ENCODE measurements at places on chromosomes 2 and 18.

DNA sequence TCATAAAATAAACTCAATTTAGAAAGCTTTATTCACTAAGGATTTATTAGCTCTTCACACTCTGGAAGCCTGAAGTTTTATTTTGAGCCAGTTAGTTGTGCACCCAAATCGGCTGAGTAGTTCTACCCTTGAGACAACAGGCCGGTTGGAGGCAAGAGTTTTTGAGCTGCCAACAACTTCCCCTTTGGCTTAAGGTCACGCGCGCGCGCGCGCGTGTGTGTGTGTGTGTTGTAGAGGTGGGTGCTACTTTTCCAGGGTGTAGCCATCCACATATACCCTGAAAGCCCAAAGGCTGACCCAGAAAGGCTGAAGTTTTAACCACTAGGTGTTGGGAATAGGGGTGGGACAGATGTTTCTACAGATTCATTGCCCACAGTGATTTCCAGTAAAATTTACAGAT is 150.2 kb upstream of the LHCGR start:
- H3K4me3 ChIP-seq = no peak overlapping the region
- no peaks in the 10 kb centered on the region for H3K27me3 ChIP-seq
- no peak for DNase-seq
- H3K36me3 ChIP-seq = no peaks in the 10 kb centered on the region

GRCh38 chr2:85661139-85661858 is 6.7 kb downstream of the SFTPB start:
- no peak for DNase-seq
- H3K27me3 ChIP-seq = no peaks in the 10 kb centered on the region
- H3K4me3 ChIP-seq = no peak overlapping the region
- H3K4me1 ChIP-seq = peaks cover 15% of the 10 kb centered on the region
- peaks cover 4% of the 10 kb centered on the region for H3K36me3 ChIP-seq

DNA sequence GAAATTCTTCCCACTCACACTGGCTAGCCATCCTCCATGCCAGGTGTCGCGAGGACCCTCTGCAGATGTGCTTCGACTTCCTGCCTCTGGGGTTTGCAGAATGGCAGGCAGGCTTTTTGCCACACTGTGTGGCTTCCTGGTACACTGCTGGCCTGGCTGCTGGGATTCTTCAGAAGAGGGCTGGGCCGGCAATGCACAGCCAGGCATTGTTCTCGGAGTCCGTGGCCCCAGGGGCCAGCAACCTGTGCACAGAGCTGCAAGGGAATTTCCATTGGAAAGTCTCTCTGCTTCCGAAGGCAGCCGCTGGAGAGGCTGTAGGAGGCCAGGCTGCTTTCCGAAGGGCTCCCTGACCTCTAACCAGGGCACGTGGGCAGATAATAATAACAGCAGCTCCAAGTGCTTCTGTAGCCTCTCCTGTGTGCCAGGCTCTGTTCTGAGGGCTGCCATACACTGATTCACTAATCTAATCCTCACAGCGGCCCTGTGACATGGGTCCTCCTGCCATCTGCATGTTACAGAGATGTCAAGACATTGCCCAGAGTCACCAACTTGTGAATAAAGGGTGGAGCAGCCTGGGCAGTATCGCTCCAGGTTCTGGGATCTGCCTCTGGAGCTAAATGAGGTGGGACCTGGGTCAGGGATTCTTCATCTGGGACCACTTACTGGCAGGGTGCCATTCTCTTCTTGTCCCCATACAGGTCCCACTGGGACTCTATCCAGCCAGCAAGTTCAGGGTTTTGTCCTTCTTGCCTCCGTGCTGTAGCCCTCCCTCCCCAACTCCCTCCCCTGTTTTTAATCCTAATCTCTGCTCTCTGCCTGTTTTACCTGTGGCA is 5.0 kb downstream of the LDLRAD4 start:
- no peaks in the 10 kb centered on the region for H3K36me3 ChIP-seq
- H3K4me1 ChIP-seq = peaks cover 9% of the 10 kb centered on the region
- DNase-seq = no peak
- H3K27ac ChIP-seq = no peak overlapping the region

DNA sequence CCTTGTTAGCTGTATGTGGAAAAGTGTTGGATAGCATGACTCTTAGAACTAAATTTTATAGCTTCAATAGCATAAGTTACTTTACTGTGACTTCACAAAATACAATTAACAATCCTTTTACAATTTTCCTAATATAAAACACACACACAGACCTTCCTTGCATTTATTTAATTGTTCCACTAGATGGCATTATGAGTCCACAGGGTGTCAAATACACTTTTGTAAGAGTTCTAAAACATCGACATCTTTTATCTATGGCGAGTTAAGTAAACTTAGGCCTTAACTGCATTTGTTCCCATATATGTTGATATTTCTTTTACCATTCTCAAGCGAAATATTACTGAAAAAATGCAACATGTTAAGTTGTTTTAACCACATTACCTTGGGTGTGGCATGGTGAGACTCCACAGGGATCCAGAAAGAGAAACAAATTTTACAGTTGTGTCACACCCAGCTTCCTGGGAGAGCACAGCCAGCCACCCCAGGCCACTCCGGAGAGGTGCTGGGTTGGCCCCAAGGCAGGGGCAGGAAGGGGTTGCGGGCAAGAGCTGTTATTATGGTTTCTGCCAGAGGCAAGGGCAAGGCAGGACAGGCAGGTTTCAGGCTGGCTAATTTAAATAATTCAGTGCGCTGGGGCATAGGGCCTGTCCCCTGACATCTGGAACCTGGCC is 312.4 kb upstream of the MC4R start:
- no peak overlapping the region for H3K27ac ChIP-seq
- H3K4me3 ChIP-seq = no peak overlapping the region
- no peaks in the 10 kb centered on the region for H3K4me1 ChIP-seq
- DNase-seq = no peak

DNA sequence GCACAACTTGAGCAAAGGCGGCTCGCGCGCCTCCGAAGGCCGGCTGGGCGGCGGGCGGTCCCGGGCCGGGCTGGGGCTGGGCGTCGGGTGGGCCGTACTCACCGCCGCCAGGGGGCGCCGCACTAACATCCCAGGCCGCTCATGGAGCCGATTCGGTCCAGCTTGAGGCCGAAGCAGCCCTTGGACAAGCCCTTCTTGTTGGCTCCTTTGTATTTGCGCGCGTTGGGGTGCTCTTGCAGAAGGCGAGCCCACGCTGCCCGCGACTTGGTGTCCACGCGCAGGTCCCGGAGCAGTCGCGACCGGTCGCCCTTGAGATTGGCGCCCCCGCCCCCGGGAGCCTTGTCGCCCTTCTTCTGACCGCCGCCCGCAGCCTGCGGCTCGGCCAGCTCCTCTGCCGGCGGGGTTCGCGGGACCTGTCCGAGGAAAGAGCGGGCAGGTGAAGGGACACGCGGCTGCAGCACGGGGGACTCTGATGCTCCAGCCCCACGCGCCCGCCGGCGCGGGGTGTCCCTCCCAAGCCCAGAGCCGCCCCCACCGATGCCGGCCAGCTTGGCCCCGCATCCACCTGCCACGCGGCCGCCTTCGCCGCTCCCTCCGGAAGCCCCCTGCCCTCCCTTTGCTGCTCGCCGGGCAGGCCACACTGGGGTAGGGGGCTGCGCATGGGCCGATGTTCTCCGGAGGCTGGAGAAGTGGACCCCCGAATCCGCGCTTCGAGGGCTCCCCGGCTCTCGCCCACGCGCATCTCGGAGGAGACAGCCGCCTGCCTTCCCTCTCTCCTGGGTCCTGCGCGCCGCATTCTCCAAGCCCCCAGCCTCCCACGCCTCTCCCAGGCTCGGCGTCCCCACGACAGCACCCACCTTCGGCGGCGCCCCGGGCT is 655 bp downstream of the NPPC start:
- no peak overlapping the region for H3K27ac ChIP-seq
- H3K27me3 ChIP-seq = peaks cover 53% of the 10 kb centered on the region
- H3K4me1 ChIP-seq = peaks cover 9% of the 10 kb centered on the region
- H3K4me3 ChIP-seq = peak overlapping the region; percentile 43
- H3K36me3 ChIP-seq = no peaks in the 10 kb centered on the region
- peak; percentile 73 for DNase-seq

DNA sequence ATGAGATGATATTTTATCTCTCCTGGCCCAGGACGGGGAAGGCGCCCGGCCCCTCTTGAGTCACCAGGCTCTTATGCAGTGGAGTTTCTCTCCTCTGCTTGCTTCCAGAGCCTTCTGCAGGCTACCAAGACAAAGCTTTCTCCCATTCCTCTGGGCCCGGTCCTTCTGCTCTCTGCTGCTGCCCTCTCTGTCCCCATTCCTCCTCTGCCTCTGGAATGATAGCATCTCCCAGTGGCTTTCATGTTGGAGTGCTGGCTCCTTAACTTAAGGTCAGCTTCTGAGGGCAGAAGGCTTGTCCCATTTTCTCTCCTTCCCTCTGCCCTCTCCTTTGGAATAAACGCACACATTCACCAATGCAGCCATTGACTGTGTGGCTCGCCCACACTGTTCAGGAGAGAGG is 86.2 kb downstream of the SDC1 start:
- no peak overlapping the region for H3K27ac ChIP-seq
- no peaks in the 10 kb centered on the region for H3K36me3 ChIP-seq
- peaks cover 7% of the 10 kb centered on the region for H3K27me3 ChIP-seq
- no peak overlapping the region for H3K4me3 ChIP-seq

DNA sequence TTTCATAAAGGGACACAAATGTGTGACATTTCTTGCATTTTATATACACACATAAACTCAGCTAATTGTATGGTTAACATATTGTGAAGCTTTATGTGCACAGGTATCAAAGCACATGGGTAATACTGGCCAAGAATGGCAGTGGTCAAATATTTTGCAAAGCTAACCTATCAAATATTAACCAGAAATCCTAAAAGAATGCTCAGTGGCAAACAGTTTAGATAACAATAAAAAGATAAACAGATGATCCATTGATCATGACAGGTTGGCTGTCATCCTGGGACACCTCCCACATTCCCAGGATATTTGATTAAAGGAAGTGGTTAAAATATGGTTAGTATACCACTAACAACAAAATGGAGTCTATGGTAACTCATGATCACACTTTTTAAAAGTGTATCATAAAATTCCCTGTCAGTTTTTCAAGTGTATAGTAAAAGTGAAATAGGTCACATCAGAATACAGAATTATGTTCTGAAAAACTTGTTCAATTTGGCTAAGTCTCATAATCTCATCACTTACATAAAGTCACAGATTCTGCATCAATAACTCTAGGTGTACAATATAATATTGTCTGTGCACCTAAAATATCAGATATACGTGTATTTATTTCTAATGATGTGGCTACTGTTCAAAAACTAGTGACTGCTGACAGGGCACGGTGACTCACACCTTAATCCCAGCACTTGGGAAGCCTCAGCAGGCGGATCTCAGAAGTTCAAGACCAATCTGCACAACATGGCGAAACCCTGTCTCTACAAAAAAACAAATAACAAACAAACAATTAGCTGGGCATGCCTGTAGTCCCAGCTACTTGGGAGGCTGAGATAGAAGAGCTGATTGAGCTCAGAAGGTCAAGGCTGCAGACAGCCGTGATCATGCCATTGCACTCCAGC is 48.9 kb downstream of the CDH2 start:
- no peaks in the 10 kb centered on the region for H3K27me3 ChIP-seq
- no peak overlapping the region for H3K27ac ChIP-seq
- DNase-seq = no peak
- H3K36me3 ChIP-seq = no peaks in the 10 kb centered on the region
- H3K4me1 ChIP-seq = no peaks in the 10 kb centered on the region
- H3K4me3 ChIP-seq = no peak overlapping the region

GRCh38 chr18:31278609-31279071 is 39.3 kb upstream of the DSG1 start:
- DNase-seq = no peak
- no peaks in the 10 kb centered on the region for H3K27me3 ChIP-seq
- no peaks in the 10 kb centered on the region for H3K36me3 ChIP-seq
- H3K4me1 ChIP-seq = no peaks in the 10 kb centered on the region
- H3K27ac ChIP-seq = no peak overlapping the region
- no peak overlapping the region for H3K4me3 ChIP-seq

GRCh38 chr2:111238296-111238695 is 117.6 kb downstream of the BCL2L11 start:
- no peak overlapping the region for H3K27ac ChIP-seq
- no peak overlapping the region for H3K4me3 ChIP-seq
- H3K4me1 ChIP-seq = peaks cover 19% of the 10 kb centered on the region
- peaks cover 4% of the 10 kb centered on the region for H3K27me3 ChIP-seq
- no peak for DNase-seq

GRCh38 chr2:11663427-11663826 is 6.6 kb downstream of the NTSR2 start:
- H3K4me3 ChIP-seq = no peak overlapping the region
- no peaks in the 10 kb centered on the region for H3K4me1 ChIP-seq
- no peak for DNase-seq
- peaks cover 8% of the 10 kb centered on the region for H3K27me3 ChIP-seq
- no peaks in the 10 kb centered on the region for H3K36me3 ChIP-seq

DNA sequence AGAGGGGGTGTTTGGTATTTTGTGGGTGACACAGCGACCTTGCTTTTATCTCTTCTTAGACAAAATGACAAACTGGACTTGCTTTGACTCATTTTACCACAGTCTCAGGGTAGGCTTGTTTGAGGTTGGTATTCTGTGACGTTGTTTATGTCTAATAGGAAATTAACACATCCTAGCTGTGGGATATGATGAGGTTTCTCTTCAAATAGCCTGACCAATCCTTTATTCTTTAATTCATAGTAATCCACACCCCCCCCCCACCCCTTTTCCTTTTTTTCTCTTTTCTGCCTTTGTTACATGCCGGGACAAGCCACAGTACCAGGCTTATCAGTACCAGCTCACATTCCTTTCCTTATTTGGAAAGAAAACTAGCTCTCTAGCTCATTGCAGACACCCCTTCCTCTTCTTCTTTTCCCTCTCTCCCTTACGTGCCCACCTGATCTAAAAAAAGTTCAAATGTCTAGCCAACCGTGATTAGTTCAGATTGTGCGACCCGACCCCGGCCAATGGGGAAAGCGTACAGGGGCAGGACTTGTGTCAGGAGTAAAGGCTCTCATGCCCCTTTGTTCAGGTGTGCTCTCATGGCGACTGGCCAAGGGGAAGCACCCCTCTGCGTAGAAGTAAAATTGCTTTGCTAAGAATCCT is 52.2 kb upstream of the PTPRM start:
- H3K27ac ChIP-seq = no peak overlapping the region
- no peak overlapping the region for H3K4me3 ChIP-seq
- no peaks in the 10 kb centered on the region for H3K4me1 ChIP-seq
- H3K27me3 ChIP-seq = no peaks in the 10 kb centered on the region

DNA sequence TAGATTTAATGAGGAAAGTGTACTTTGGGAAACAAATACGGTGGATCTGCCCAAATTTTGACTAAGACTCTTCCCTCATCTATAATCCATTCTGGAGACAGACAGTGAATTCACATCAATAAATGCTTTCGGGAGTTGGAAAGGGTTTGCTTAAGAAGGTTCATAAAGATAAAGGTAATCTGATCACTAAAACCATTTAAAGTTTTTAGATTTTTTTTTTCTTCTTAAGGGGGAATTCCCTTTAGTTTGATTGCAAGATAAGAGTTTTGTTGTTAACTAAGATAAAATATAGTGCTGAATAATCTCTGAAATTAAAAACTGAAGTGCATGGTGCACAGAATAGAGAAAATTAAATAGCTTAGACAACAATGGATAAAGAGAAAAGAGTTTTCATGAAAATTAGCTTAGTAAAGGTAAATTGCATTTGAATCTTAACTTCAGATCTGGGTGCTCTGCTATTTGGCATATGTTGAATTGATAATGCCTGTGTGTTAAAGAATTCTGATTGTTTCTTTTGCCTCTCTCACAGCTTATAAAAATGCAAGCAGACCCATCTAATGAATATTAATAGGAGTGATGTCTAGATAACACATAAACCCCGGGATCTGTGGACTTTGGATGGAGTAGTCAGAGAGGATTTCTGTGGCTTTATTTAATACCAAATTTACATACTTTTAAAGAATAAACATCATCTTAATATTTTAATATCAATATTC is 100.8 kb downstream of the MEIS1 start:
- no peak for DNase-seq
- no peaks in the 10 kb centered on the region for H3K36me3 ChIP-seq
- no peak overlapping the region for H3K4me3 ChIP-seq
- H3K4me1 ChIP-seq = no peaks in the 10 kb centered on the region
- H3K27me3 ChIP-seq = no peaks in the 10 kb centered on the region
- no peak overlapping the region for H3K27ac ChIP-seq
